A549 (cell line): ENCODE measurements at places on chromosomes 6 and 20.

GRCh38 chr6:5423251-5423650 lies 161.9 kb downstream of the FARS2 start:
- DNase-seq: no peak

DNA sequence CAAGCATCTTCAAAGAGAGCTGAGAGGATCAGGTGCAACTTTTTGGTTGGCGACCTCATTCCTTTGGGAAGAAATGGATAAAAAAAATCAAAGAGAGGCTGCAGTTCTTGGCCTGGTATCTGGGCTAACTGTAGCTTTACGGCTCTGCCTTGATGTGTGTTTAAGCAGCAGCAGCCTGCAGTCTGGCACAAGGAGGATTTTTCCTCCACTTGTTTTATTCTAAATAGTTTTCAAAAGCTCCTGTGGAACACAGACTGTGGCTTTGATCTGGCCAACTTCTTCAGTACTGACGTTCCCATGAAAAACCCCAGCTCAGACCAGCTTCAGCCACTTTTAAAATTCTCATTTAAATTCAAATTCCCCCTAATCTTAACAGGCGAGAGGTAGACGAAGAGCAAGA lies 137.3 kb downstream of the HDGFL1 start:
- no peak for DNase-seq

- no peak for DNase-seq
Measured at GRCh38 chr6:106572875-106573585, 56.3 kb downstream of the RTN4IP1 start.

- DNase-seq: no peak
Measured at GRCh38 chr6:154457046-154457713, 53.3 kb downstream of the CNKSR3 start.

DNA sequence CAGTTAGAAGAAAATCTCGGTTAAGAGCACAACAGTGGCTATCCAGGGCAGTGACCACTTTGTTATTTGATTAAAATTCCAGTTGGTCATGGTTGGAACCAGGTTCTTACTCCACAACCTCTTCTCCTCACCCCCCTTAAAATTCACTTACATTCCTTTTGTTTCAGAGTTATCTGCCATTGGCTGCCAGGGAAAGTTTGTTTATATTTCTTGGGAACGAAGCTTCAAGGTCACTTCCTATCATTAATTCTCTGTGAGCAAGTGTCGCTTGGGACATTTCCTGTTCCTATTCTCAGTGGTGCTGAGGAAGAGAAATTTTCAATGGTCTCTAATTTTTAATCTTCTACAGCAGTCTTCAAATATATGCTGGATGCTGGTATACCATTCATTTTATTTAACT lies 121.1 kb upstream of the COL21A1 start:
- no peak for DNase-seq

DNA sequence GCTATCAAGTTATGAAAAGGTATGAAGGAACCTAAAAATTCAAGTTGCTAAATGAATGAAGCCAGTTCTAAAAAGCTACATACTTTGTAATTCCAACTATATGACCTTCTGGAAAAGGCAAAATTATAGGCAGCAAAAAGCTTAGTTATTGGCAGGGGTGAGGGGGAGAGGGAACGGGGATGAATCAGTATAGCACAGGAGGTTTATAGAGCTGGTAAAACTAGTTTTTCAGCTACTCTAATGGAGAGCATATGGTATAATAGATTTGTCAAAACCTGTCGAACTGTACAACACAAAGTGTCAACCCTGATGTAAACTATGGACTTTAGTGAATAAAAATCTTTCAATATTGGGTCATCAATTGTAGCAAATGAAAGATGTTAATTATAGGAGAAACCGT lies 18.7 kb downstream of the MANEA start:
- no peak for DNase-seq

DNA sequence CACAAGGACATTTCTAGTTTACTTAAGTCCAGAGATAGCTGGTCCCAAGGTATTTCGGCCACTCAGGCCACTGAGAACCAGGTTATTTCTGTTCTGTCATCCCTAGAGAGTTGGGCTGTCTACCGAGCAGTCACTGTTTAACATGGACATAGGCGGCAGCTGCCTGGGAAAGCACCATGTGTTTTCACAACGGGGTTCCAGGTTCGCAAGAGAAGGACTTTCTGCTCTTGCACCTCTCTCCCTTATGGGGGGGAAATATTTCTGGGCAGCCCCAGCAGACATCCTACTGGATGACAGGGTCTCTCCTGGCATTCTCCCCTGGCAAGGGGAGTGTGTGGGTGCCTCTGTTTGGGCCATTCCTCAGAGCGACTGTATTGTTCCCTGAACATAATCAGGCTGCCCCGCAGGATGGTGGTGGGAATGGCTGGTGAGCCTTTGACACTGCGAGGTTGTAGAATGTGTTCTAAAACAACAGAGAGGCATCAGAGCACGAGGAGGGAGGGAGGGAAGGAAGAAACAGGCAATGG lies 64.4 kb upstream of the DUSP22 start:
- DNase-seq: no peak

- DNase-seq: no peak
Measured at GRCh38 chr6:126267626-126268025, 72.3 kb upstream of the CENPW start.
